ENCODE measurements at places on chromosomes 6 and 20. TPM values are rescaled to one million over a fixed set of nuclear protein-coding genes. Genes with fewer than 3 reads are reported as not detected.

- DNase-seq = no peak
These were observed 131.4 kb downstream of the BMP2 start for GRCh38 chr20:6898928-6899327.

DNA sequence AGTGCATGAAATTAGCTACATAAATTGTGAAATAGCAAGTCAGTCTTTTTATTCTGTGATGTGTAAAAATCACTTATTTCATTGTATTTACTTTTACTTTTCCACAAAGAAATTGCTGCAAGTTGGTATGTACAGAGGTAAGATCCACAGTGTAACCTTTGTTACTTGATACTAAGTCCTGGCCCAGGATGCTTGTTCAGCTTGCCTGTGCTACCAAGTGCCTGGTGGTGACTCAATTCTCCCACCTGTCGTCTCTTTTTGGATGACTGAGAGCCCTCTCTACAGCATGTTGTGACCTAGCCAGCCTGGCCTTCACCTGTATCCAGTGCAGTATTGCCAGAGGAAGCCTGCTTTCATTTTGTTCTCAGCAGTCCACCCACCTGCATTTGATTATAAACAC is 54.9 kb downstream of the ANKRD6 start:
- DNase-seq = no peak

The RRAGD gene
- 32.4 TPM for polyA plus RNA-seq

DNA sequence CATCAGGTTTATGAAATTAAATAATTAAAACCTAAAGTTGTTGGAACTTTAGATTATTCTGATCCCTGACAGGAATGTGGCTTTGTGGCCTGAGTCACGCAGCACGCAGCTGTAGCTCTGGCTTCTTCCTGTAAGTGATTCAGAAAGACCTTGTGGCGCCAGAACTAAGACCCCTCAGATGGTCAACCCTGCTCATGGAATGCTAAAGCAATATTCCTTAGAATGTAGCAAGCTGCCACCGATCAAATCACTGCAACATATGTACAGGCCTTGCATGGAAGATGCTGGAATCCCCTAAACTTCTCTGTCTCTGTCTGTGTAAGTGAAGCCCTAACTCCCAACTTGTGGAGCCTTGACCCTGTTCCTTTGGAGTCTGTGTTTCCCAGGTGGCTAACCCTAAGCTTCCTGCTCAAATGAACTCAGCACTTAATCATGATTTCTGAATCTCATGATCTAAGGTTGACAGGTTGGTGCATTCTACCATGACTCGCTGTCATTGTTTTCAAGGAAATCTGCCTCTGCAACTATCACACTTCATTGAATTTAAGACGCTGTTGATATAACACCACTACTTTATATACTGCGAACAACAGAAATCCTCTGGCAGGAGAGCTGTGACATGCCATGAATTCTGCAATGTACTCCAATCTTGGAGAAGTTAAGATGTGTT is 111.2 kb upstream of the CST7 start:
- DNase-seq = no peak

The COL21A1 gene
- 117 TPM for polyA plus RNA-seq

GRCh38 chr6:42226645-42227143 is 9.0 kb upstream of the MRPS10 start:
- DNase-seq = no peak

- DNase-seq = no peak
These were observed at the start of gene OR2W1 for GRCh38 chr6:29045075-29045474. TSS of gene OR2W1 (minus strand) at chr6:29045175. CDS start at chr6:29045175, 0 bp downstream.

DNA sequence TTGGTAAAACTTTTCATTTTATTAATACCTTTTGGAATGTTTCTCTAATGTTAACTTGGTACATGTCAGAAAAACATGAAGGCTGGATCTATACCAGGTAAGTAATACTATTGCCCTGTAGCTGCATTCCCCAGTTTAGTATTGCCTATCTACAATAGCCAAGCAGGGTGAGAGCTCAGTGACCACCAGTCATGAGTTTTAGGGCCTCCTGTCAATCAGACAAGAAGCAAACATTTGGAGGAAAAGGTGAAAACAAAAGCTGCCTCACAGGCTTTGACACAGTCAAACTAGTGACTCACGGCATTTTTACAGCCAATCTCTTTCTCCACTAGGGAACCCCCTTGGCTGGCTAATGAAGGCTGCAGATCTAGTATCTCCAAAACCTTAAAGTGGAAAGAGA is 9.5 kb upstream of the CDC5L start:
- no peak for DNase-seq

- no peak for DNase-seq
These were observed 112.2 kb upstream of the PREP start for GRCh38 chr6:105515054-105515453.

- DNase-seq = no peak
These were observed 214.5 kb upstream of the SASH1 start for GRCh38 chr6:148128014-148128730.

The RIMS4 gene
- polyA plus RNA-seq = 1.0 TPM

DNA sequence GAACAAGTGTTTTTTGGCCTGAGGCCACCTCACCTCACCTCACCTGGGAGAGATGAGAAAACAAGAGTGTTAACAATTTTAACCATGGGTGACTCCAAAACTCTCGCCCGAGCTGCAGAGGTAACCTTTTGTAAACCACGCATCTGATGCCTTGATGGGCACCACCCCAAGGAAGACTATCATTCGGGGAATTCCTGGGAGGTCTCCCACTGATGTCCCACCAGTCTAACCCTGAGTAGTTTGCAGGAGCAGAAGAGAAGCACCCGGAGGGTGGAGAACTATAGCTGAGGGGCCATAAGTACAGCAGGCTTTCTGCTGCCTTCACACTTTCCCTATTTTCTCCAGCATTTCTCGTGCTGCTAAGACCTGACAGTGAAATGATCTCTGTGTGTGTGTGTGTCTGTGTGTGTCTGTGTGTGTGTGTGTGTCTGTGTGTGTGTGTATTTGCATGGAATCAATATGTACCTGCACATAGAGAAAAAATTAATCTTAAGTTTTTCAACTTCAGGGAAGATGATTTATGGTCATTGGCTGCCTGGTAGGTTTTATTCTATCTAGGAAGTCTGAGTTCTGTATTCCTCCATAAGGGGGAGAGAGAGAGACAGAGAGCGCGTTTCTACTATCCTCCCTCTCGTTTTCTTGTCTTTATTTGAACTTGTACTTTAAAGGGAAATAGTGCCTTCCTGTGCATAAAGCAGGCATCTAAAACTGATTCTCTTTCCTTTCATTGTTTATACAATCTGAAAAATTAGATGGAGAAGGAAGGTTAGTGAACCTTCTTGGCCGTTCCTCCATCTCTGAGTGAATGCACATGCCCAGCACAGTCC is 75.8 kb downstream of the CAP2 start:
- no peak for DNase-seq
